Pulmonary artery endothelial cell (primary cell): ENCODE measurements at places on chromosomes 13 and 19.

DNA sequence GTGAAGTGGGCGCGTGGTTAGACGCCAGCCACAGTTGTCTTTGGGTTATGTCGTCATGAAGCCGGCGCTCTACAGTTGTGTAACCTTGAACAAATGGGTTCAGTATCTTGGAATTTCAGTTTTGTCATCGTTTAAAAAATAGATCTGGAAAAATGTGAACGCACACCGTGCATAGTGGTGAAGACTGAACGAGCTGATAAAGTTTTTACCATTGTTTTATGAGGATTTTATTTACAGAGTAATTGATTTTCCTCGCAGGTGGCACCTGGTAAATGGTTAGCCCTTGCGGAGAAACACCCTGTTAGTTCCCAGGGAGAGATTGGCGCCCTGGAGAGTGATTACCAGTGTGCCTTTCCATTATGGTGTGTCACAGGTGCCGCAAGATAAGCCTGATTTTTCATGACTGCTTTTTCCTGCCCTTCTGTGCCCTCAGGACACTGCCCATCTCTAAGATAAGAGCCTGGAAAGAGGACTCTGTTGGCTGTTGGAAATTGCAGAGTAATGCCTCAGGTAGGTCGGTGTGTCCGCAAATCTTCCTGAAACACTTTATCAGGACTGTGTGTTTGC, 577 bp downstream of the ZNF181 start:
- peak; percentile 54 for DNase-seq

GRCh38 chr13:111514610-111515306, 194.3 kb downstream of the TEX29 start:
- no peak for DNase-seq

GRCh38 chr13:100480676-100481075, 107.9 kb downstream of the GGACT start:
- DNase-seq, result no peak

DNA sequence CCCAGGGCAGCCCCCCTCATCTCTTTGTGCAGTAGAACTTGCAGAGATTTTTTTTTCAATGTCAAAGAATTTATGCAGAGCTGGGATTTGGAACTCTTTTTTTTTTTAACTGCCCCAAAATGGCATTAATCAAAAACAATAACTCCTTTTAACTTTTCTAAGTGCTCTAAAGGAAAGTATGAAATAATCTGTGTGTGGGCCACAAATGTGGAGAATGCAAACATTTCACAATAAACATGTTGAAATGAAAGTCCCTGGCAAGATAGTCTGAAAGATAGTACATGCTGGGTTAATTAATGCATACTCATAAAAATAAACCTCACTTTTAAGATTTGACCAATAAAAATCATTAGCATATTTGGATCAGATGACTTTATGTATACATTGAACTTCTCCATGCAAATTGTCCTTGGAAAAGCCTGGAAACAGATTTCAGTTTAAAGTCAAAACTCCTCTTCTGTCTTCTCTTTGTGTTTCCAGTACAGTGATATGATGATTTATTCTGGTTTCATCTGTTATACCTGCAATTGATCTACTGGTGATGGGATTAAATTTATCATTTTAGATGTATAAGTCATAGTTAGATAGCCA, 30.5 kb upstream of the ZNF536 start:
- no peak for DNase-seq

GRCh38 chr13:109422161-109422560, 364.2 kb downstream of the IRS2 start:
- no peak for DNase-seq

GRCh38 chr13:75372517-75372916, 109.5 kb downstream of the TBC1D4 start:
- no peak for DNase-seq

- no peak for DNase-seq
These were observed 5.0 kb downstream of the SYCE2 start for GRCh38 chr19:12913851-12914690.

DNA sequence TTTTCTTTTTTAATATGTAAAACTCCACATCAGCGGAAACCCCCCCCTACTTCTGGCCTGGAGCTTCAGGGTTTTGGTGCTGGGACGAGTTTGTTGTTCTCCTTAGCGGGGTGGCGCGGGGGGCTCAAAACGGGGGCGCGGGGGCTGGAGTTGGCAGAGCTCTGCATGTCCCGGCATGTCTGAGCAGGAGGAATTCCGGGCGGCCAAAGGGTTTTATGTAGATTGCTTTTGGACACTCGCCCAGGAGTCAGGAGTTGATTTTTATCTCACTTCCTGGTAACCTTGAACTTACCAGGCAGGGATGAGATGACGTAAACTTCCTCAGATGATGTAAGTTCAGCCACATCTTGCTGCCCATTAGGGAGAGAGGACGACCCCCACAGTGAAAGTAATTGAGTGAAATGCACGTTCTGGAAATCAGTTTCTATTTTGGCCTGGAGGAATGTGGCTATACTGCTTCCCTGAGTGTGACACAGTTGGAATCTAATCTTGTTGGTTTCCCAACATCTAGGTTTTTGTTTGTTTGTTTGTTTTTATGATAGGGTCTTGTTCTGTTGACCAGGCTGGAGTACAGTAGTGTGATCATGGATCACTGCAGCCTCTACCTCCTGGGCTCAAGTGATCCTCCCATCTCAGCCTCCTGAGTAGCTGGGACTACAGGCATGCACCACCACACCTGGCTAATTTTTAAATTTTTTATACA, 21.0 kb upstream of the GDF15 start:
- peak; percentile 99 for DNase-seq

GRCh38 chr13:60164234-60164889, 634 bp upstream of the DIAPH3 start:
- no peak for DNase-seq

DNA sequence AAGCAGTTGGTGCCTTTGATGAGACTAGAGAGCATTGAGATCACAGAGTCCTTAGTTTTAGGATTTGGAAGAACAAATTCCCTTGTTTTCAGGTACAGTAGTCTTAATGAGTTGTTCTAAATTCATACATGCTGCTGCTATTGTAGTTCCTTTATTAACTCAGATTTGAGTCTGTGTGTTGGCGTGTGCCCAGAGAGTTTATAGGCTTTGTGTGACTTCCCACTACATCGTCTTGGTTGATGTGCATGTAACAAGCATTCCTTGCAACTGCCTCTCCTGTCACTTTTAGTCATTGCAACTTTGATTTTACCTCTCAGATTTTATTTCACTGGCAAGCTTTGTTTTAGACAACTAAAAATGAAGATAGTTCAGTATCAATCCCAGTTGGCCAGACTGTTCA, 135.5 kb downstream of the ZAR1L start:
- no peak for DNase-seq
